Glomerular endothelial cell (primary cell): ENCODE measurements at places on chromosomes 1 and 21.

- DNase-seq, result no peak
Observed at GRCh38 chr1:113223546-113223945, 150.5 kb downstream of the LRIG2 start.

- DNase-seq, result no peak
Observed at GRCh38 chr1:83113652-83114051, 885.3 kb downstream of the TTLL7 start.

DNA sequence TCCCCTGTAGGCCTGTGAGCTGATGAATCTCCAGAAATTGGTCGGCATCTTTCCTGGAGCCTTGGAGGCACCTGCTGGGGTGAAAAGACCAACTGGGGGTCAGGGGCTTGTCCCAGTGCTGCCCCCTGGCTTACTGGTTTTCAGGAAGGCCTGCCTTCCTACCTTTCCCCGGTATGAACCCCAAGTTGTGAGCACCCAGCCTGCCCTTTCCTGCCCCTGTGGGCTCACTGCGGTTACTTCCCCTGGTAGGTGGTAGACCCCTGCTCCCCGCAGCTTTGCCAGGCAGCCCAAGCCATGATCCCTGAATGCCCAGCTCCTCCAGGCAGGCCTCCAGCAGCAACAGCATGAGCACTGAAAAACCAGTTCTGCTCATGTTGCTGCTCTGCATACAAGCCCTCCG lies 10.2 kb downstream of the DMRTB1 start:
- no peak for DNase-seq

DNA sequence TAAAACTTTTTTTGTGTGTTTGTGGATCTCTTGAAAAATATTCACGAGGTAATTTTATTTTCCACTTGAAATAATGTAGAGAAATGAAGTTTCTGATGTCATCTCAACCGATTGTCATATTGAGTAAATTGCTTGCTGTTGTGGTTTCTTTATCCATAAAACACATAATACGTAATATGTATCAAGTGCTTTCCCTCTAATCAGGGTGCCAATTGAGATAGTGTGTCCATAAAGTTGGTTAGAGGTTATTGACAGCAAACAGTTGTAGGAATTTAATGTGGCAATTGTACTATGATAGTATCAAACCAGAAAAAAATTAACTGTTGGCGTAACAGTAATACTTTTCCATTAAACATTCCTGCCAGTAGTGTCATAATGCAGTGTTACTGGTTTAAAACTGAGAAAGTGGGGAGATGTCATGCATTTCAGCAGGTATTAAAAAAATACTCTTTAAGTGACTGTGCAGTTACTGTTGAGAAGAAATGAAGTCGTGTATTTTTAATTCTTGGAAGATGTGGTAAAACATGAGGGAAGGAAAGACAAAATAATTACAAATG lies 38.3 kb downstream of the USP25 start:
- DNase-seq, result no peak

- DNase-seq, result no peak
Observed at GRCh38 chr1:11052839-11053757, 6.1 kb upstream of the MASP2 start.

DNA sequence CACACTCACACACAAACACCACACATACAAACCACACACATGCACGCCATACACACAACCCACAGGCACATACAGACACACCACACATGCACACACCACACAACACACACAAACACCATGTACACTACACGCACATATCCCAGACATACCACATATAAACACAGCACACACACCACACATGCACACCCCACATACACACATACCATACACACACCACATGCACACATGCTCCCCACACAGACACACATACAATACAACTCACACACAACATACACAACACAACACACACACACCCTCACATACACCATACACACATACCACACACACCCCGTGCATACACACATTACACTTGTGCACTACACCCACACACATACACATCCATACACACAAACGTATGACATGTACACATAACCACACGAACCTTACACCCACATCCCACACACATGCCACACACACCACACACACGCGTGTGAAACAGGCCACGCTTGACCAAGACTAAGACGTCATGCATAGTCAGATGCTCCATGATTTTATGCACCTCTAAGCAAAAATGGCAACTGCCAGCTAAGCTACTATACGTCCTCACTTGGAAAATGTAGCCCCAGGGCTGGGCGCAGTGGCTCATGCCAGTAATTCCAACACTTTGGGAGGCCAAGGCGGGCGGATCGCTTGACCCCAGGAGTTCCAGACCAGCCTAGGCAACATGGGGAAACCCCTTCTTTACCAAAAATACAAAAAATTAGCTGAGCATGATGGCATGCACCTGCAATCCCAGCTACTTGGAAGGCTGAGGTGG lies 77.4 kb upstream of the TMPRSS2 start:
- DNase-seq, result no peak

- no peak for DNase-seq
Observed at GRCh38 chr1:112628516-112628915, 8.9 kb downstream of the CAPZA1 start.

GRCh38 chr1:221016751-221017150 lies 137.5 kb downstream of the HLX start:
- DNase-seq, result no peak

- no peak for DNase-seq
Observed at GRCh38 chr21:44926331-44927101, 5.8 kb upstream of the ITGB2 start.

DNA sequence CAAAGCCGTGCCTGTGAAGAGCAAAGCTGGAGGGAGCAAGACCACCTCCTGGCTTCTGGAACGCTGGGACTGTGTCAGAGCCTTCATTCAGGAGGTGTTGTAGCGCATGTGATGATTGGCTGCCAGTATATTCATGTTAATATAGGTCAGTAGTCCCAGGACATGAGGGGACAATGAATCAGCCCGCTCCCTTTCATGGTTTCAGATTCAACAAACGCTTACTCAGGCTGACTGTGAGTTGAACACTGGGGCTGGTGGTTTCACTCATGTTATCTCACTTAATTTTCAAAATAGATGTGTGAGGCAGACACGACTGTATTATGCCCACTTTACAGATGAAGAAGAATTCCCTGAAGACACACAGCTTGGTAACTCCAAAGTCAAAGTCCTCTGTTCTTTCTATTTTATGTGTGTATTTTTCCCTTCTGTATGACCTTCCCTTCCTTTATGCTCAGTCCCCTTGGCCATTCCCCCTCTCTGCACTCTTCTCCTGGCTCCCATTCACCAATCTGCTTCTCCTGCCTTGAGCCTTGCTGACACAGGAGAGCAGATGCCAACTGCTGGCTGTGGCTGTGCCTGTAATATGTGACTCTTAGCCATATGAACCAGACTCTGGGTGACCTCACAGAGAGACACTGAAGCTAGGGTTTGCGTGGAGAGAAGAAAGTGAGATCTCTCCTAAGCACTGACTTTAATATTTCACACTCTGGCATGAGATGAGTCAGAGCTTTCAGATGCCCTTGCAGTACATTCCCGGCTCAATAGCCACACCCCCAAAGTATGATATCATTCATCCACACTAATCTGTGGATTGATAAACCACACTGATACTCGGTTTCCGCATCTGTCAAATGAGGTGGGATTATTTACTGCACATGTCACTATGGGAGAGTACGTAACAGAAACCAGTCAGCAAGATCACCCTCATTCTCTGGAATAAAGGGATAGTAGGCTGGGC lies 31.4 kb upstream of the KIRREL1 start:
- DNase-seq, result no peak

DNA sequence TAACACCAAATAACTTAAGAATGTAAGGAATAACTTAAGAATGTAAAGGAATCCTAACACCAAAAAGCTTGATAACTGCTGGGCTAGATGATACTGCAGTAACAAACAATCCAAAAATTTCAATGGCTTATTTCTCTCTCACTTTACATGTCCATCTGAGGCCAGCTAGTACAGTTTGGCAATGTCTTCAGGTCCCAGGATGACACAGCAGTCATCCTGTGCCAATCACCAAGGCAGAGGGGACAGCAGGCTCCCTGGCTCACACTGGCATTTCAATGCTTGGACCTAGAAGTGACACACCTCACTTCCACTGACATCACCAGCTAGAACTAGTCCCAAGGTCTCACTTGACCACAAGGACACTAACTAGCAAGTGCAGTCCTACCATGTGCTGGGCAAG lies 15.3 kb downstream of the DNAJC11 start:
- DNase-seq, result no peak

DNA sequence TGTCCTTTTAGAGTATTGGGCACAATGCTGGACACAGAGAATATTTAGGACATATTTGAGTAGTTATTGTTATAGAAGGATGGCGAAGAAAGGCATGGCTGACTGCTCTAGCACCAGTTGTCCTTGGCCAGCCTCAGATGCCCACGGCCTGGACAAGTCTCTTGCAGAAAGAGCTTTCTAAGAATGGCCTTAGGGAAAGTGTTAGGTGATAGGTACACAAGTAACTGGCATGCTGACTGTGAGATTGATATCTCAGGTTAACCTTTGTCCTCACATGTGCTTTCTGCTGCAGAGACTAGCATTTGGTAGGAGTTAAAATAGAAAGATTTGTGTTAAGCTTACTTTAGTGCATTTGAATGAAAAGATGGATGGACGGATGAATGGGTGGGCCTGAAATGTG lies 10.1 kb downstream of the SFT2D2 start:
- no peak for DNase-seq
